ENCODE measurements at places on chromosomes 6 and 20. TPM values are rescaled to one million over a fixed set of nuclear protein-coding genes. Genes with fewer than 3 reads are reported as not detected.

Gene MYCT1
- not detected for total RNA-seq

DNA sequence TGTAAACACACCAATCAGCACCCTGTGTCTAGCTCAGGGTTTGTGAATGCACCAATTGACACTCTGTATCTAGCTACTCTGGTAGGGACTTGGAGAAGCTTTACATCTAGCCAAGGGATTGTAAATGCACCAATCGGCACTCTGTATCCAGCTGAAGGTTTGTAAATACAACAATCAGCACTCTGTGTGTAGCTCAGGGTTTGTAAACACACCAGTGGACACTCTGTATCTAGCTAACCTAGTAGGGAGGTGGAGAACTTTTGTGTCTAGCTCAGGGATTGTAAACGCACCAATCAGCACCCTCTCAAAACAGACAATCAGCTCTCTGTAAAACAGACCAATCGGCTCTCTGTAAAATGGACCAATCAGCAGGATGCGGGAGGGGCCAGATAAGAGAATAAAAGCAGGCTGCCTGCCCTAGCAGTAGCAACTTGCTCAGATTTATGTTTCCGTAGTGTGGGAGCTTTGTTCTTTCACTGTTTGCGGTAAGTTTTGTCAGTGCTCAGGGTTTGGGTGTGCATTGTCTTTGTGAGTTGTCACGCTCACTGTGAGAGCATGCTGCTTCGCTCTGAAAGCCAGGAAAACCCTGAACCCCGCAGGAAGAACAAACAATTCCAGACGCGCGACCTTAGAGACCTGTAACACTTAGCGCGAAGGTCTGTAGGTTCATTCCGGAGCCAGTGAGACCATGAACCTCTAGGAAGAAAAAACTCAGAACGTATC lies 37.0 kb downstream of the RIOK1 start:
- DNase-seq: no peak

DNA sequence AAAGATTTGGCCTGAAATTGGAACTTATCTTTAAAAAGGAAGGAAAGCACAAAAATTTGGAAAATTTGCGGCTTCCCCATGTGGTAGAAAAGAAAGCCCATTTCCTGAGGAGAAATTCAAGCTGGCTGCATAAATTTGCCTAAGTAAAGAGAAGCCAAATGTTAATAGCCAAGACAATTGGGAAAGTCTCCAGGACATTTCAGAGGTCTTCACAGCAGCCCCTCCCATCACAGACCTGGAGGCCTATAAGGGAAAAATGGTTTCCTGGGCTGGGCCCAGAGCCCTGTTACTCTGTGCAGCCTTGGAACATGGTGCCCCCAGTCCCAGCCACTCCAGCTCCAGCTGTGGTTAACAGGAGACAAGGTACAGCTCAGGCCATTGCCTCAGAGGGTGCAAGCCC lies 736.5 kb downstream of the HACE1 start:
- DNase-seq: no peak

- no peak for DNase-seq
Observed at GRCh38 chr20:48489656-48490055, 338.1 kb downstream of the PREX1 start.

DNA sequence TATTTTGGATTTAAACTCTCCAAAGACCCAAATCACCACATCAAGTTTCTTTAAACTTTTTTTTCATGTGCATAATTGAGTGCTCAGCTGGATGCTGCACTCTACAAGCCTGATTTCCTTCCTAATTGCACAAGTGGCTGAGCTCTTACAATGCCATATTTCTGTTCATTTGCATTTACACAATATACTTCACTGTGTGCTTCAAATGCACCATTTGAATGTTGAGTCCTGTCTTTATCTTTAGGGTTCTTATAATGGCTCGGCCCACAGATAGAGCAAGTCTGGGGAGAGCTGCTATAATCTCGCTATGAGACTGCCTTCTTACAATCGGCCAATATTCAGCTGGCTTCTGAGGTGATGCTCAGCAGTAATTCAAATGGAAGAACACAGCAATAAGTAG lies 200.6 kb upstream of the MAP3K7 start:
- DNase-seq: no peak

Gene RFX6
- total RNA-seq: not detected

DNA sequence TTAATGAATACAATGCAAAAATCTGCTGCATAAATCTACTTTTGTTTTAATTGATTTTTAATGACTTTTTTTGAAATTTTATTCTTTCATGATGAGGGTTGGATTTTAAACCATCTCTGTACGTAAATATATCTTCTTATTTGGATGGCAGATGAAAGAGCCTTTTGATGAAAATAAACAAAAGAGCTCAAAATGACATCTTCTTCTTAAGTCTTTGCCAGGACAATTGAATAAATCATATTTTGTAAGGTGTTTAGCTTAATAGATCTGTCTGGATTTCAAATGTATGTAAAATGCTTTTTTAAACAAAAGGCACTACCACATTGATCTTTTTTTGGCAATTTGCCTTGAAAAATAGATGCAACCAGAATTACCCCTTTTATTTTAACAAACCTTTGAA lies 39.3 kb downstream of the KIF6 start:
- no peak for DNase-seq

GRCh38 chr6:4636881-4637224 lies 139.4 kb upstream of the CDYL start:
- no peak for DNase-seq

GRCh38 chr20:24880356-24880755 lies 68.7 kb upstream of the CST7 start:
- no peak for DNase-seq

DNA sequence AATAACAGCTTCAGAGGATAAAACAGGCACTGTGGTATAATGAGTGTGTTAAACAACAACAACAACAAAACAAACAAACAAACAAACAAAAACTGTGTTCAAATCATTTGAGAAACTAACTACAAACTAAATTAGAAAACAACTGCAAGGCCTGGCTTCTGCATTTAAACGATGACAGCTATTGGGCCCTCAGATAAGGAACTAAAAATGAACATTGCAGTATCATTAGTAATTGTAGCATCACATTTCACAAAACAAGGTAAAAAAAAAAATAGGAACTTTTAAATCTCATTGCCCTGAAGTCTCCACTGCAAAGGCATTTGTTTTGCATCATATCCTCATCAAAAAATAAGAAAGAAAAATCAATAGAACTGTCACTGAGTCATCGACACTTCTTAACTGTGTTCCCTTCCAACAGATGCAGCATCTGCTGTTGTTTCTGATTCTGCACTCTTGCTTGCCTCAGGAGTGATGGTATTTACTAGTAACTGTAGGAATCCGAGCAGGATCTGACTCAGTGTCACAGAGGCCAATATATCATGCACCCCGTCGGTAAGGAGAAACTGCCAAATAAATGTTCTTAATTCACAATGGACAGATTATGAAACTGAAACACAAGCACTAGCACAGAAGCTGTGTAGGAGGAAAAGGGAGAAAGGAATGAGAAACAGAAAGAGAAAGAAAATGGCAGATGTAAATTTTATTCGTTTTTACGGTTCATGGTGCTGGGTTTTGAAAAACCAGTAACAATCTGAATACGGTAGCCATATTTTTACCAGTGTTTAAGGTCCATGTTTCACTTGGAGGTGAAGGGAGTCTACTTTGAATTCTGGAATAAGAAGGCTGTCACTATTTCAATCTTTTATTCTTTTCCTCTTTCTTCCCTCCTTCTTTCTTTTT lies 365.7 kb upstream of the EPHA7 start:
- no peak for DNase-seq

DNA sequence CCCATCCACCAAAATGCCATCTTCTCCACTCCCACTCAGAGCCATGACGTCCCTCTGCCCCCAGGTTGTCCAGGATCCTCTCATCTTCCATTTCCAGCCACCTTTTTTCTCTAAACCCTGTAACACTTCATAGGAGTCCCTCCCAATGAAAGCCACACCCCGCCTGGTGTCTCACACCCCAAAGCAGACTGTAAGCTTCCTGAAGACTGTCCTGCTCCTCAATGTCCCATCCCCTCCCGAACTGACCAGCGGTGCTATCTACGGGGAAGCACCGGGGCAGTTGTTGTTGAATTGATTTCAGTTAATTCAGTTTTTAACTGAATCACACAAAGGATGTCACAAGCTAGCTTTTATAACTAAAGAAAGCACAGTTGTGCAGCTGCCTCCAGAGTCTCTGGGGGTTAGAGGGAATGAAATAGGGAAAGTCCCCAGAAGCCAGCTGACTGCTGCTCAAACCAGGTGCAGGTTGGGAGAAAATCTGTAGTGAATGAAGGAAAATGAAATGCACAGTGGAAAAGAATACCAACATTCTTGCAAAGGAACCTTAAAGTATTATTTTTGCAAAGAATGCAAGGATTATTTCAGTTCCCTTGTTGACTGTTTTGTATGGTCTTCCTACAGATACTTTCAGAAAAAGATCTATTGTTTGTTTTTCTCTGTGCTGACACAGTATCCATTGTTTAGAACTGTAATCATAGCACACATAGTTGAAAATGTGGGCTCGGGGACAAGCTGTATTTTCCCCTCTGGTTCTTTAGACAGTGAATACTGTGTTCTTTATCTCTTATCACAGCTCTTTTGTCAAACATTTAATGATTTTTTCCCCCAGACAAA lies 222.6 kb upstream of the QKI start:
- no peak for DNase-seq

- DNase-seq: no peak
Observed at GRCh38 chr6:163756079-163756478, 341.6 kb downstream of the QKI start.

DNA sequence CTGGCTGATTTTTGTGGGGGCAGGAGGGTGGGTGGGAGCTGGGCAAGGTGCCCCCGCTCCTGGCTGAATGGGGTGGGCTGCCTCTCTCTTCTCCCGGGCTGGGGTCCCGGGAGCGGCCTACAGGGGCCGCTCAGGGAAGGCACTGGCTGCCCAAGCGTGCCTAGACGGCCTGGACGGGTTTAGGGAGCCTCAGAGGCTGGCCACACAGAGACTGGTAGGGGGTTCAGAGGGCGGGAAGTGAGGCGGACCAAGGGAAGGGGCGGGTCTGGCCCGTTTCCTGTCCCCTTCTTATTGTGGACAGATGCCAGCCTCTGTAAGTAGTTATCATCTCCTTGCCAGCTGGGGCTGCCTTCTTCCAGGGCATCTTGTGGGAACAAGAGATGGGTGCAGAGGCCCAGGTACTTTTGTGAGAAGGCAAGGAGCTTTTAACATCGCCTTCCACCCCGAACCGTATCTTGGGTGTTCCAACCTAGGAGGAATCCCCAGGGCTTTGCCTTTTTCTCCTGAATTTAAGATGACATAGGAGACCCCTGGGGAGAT lies 437 bp downstream of the CD40 start:
- no peak for DNase-seq
